ENCODE measurements at places on chromosomes 7 and 10.

- DNase-seq, result no peak
Measured at GRCh38 chr10:24618401-24618800, 105.3 kb downstream of the ARHGAP21 start.

DNA sequence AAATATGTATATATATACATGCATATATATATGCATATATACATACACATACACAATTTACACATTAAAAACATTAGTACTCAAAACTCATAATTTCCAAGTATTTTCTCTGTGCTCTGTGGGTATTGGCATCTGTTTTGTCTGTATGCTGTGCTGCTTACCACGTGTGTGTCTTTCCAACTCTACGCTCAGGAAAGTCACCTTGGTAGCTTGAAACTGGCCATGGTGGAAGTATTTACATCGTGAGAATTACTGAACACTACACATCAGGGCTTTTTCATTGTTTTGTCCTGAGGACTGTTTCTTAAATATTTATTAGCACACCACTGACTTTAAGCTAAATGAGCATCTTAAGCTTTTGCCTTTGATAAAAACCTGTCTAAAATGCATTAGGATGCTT, 79.6 kb downstream of the CREM start:
- DNase-seq, result no peak

GRCh38 chr7:101677797-101678479, 48.8 kb upstream of the MYL10 start:
- peak; percentile 42 for DNase-seq

DNA sequence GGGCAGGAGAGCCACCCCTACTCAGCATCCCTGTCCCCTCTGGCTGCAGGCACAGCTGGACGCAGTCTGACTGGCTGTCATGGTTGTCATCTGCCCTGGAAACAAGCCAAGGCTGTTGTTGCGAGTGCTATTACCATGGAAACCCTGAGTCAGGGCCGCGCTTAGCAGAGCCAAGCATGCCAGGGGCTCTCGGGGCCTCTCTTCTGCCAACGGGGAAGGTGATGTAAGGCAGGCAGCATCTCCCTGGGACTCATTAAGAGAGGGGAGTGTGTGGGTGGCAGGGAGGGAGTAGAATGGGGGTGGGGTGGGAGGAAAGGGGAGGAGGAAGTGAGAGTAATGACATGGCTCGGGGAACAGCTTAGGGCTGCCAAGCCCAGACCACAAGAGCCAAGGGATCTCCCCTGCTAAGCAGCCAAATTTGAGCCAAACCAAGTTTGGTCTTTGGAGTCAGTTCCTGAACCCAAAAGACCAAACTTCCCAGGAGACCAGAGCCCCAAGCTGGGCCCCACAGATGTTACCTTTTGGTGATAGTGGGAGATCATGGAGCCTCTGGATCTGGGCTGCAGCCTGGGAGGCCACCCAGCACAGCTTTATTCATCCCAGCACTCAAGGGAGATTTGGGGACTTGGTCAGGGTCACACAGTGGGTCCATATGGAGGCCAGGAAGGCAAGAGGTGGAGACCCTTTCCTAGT, 67.6 kb downstream of the TMEM130 start:
- peak; percentile 22 for DNase-seq

DNA sequence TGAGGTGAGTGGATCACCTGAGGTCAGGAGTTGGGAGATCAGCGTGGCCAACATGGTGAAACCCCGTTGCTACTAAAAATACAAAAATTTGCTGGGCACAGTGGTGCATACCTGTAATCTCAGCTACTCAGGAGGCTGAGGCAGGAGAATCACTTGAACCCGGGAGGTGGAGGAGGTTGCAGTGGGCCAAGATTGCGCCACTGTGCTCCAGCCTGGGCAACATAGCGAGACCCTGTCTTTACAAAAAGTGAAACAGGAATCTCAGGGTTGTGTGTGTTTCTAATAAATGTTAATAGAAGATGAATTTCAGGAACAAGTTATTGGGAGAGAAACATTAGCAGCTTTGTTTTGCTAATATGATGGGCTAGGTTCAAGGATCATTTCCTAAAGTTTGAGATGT, 19.9 kb downstream of the PPP2R2D start:
- DNase-seq, result no peak

DNA sequence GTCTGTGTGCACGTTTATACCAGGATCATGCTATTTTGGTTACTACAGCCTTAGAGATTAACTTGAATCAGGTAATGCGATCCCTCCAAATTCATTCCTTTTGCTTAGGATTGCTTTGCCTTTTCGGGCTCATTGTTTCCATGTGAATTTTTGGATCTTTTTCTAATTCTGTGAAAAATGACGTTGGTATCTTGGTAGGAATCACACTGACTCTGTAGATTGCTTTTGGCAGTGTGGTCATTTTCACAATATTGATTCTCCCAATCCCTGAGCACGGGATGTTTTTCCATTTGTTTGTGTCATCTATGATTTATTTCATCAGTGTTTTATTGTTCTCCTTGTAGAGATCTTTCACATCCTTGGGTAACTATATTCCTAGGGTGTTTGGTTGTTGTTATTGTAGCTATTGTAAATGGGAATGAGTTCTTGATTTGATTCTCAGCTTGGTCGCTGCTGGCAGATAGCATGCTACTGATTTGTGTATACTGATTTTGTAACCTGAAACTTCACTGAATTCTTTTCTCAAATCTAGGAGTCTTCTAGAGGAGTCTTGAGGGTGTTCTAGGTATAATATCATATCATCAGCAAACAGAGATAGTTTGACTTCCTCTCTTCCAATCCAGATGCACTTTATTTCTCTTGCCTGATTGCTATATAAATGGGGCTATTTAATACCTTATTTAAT, 18.2 kb downstream of the SNX8 start:
- no peak for DNase-seq

- no peak for DNase-seq
Measured at GRCh38 chr10:133011882-133012281, 69.5 kb upstream of the CFAP46 start.

- DNase-seq, result no peak
Measured at GRCh38 chr10:112948196-112948595, 1.9 kb upstream of the TCF7L2 start.

DNA sequence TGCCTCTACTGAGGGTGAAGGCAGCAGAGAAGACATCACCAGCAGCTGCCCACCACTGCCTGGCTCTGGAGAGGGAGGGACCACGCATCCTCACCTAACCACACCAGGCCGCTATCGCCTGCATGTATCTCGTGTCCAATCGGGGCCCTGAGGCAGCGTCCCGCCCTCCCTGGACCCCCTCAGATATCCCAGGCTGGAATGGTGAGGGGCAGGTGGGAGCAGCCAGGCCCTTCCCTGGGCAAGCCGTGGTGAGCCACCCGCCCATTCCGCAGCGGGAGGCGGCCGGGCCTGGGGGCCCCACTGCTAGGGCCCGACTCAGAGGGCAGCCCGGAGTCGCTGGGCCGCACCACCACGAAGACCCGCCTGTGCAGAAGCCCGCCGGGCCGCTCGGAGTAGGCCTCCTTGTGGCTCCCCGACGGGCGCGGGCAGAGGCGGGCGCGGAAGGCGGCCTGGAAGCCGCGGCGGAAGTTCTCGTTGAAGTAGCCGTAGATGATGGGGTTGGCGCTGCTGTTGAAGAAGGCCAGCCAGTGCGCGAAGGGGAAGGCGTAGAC, 21.6 kb upstream of the PPA1 start:
- DNase-seq, result no peak

- no peak for DNase-seq
Measured at GRCh38 chr7:54581511-54581910, 39.3 kb downstream of the VSTM2A start.

DNA sequence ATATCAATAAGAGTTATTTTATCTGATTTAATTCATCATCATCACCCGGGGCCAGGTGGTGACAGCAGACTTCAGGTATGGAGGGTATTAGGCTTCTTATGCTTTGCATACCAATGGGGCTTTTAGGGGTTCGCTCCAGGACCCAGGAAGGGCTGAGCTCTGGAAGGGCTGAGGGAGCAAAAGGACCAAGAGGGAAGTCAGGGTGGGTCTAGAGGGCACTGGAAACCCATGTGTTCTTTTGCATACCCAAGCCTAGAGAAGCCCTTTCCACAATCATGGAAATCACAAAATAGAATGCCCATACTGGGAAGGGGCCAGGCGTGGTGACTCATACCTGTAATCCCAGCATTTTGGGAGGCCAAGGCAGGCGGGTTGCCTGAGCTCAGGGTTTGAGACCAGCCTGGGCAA, 30.9 kb upstream of the VCL start:
- no peak for DNase-seq

DNA sequence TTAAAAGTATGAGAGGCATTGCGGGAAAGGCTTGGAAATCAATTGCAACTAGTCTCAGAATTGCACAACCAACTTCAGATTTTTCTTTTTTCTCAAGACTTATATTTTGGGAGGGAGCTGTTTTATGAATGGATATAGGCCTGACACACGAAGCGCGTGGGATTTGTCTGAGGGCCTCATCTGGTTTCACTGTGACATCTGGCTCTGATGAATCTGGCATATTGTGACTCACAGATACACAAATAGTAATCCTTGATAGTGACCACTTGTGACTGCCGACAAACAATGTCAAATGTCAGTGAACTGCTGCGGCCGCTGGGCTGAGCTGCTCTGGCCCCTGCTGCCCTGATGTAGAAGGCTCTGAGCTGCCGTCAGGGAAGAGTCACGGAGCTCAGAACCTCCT, 655.1 kb downstream of the INHBA start:
- DNase-seq, result peak; percentile 66

DNA sequence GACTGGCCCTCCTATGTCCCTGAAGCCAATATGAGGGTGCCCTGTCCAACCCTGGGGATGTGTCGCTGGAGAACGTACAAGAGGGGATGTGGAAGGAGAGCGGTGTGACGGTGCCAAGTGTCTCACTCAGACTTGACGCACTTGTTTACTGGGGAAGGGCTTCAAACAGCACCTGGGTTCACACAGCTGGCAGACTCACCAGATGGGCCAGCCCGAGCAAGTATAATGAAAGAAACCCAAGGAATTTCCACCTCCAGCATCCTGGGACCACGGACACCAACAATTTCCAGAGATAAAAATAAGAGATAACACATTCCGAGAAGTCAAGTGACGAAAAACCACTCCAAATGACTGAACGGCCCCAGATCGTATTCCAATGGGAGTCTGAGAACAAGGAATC, 5.3 kb downstream of the ATP5MF start:
- DNase-seq, result no peak

GRCh38 chr10:125415006-125415633, 254.8 kb upstream of the CTBP2 start:
- DNase-seq, result peak; percentile 40

DNA sequence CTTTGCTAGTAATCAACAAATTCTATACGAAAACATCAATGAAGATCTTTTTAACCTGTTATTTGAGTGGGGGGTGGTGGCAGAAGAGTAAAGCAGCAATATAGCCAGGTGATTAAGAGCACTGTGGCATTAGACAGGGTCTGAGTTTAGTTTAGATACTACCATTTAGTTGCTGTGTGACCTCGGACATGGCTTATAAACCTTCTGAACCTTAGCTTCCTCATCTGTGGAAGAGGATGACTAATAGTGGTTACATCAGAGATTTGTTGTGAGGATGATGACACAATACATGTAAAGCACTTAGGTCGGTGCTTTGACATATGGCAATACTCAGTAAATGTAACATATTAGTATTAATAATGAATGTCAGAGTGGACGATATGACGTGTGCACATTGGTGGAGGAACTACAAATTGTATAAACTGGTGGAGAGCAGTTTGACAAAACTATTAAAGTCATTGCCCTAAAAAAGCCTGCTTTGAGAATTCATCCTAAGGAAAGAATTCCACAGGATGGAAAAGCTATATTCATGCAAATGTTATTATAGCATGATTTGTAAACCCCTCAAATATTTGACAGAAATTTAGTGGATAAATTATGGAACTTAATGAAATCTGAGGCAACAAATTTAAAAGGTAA, 24.3 kb downstream of the SPAG6 start:
- peak; percentile 3 for DNase-seq

DNA sequence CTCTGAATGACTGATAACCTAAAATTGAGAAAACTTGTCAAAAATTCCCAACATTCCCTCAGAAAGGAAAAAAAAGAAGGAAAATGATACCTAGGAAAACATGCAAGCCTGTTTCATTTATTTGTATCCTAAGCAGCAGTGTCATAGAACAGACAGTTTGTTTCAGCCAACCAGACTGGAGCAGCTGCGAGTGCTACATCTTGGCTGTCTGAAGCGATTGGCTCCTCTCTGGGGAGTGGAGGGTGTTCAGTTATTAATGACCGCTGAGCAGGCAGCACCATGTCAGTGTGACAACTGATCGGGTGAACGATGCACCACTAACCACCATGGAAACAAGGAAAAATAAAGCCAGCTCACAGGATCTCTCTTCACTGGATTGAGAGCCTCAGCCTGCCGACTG, at the start of gene LRRN3:
Gene LRRN3, plus strand, starts transcription at position 282 of the 400 bp plus-strand sequence. CDS start 31,646 bp downstream, outside the sequence.
- peak; percentile 89 for DNase-seq

DNA sequence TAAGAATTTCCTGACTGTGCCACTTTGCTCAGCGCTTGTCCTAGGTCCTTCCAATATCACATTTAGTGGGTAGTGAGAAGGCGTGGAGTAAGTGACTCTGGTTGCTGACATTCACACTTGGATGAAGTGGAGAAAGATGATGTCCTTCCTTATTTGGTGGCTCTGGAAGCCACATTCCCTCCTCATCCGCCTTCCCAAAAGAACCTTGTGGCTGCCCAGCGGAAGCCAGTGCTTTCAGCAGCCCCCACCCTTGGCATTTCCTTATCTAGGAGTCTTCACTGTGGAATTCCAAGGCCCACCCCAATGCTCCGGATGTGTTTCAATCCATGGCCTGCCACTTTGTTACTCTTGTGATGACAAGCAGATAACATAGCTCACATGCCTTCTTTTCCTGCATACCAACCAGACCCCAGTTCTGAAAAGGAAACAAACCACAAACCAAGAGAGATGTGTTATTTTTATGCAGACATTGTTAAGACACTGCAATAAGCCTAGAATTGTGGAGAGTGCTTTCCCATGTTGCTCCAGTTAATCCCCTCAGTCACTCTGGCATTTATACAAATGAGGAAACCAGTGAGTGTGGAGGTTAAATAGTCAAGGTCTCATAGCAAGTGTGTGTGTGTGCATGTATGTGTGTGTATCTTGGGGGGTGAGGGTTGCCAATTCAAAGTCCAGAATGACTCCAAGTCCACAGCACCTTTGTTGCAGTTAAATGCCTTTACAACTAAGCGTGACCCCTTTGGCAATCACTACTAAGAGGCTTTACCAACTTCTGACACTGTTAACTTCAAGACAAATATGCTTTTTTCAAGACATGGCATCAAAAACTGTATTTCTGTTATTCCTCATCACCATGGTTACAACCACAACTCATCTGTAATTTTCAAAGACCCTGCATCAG, 10.3 kb upstream of the ANKRD1 start:
- DNase-seq, result peak; percentile 96

DNA sequence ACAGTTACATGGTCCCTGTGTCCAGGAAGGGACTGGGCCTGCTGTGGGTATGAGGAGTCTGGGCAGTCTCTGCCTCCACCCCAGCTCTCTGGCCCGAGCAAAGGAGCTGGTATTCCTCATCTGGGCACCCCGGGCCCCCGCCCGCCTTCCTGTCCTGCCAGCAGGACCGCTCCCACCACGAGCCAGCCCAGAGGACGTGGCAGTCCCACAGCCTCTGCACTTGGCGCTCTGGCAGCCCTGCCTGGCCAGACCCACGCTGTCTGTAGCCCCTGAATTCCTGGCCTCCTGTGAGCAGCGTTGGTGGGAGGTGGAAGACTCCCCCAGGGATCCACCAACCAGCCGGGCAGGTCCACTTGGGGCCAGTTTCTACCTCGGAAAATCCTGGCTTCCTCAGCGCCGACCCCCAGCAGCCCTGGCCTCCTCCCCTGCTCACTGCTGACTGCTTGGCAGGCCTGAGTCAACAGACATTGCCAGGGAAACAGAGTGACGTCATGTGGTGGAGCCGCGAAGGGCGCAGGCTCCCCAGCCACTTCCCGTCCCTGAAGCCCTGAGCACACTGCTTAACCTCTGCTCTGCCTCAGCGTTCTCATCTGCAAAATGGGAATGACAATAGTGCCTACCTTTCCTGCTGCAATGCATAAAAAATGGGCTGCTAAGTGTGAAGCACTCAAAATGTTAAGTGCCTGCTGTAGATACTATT, 21.6 kb upstream of the LIMK1 start:
- peak; percentile 93 for DNase-seq
